NCI-H446 (cell line): ENCODE measurements at places on chromosomes 6 and 20.

GRCh38 chr20:10682939-10683338, 9.1 kb upstream of the JAG1 start:
- no peak for DNase-seq

GRCh38 chr6:111357705-111358104, 125.3 kb downstream of the REV3L start:
- no peak for DNase-seq

- no peak for DNase-seq
These were observed 21.2 kb downstream of the SERPINB1 start for GRCh38 chr6:2820415-2820814.

GRCh38 chr20:10671221-10671918, 2.4 kb downstream of the JAG1 start:
- DNase-seq, result no peak

- DNase-seq, result no peak
These were observed 422.5 kb upstream of the RGS17 start for GRCh38 chr6:153553627-153554026.

DNA sequence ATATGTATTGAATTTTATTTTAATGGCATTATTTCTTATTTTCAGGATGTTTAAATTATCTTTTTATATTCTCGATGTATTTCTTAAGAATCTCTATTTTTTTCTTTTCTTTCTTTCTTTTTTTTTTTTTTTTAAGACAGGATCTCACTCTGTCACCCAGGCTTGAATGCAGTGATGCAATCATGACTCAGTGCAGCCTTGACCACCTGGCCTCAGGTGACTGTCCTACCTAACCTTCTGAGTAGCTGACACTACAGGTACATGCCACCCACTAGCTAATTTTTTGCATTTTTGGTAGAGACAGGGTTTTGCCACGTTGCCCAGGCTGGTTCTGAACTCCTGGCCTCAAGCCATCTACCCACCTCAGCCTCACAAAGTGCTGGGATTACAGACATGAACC, 143.8 kb upstream of the LAMA2 start:
- no peak for DNase-seq

DNA sequence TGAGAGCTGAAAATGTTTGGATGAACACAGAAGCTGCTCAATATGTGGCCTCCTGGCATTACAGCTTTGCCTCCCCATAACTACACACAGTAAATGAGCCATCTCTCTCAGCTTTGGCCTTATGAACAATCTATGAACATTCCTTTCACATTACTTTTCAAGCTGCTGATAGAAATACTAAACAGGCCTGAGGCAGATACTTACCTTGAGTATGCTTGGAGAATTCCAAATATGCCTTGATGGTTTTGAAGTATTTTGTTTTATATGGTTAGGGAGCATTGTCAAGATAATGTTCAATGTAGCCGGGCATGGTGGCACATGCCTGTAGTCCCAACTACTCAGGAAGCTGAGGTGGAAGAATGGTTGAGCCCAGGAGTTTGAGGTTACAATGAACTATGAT, 104.5 kb downstream of the CD24 start:
- no peak for DNase-seq
